GM03348 (cell line): ENCODE measurements at places on chromosomes 13 and 19.
A peak's percentile ranks its signal among the peaks of the same experiment; 100 is the strongest.

DNA sequence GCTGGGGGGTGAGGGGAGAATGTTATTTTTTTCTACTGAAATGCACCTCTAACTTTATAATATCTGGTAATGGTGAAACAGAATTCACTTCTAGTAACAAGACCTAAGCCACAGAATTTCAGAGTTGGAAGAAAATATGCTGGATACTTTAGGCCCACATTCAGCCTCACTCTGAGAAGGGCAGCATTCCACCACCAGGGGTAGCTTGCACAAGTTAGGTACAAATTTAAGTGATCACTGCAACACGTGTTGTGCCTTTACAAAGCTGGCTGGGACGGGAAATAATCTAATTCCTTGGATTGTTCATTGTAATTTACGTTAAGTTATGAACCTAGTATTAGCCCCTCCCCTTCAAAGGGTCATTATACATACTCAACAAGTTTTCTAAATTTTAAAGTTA is 192.3 kb downstream of the RGCC start:
- no peak for DNase-seq

DNA sequence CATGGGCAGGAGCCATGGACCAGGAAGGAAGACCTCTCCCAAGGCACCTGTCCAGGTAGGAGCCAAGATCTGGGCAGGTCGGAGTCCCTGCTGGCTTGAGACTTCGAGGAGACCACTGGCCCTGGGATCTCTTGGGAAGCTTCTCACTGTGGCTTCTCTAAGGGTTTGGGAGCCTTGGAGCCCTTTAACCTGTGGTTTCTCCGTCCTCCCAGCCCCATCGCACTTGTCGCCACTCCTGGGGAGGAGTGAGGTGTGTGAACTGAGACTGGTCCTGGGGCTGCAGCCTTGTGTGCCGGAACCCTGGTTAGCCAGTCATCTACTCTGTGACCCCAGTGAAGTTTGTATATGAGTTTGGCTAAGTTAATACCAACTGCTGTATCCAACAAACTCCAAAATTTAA is 8.2 kb downstream of the ZNF805 start:
- DNase-seq, result no peak

DNA sequence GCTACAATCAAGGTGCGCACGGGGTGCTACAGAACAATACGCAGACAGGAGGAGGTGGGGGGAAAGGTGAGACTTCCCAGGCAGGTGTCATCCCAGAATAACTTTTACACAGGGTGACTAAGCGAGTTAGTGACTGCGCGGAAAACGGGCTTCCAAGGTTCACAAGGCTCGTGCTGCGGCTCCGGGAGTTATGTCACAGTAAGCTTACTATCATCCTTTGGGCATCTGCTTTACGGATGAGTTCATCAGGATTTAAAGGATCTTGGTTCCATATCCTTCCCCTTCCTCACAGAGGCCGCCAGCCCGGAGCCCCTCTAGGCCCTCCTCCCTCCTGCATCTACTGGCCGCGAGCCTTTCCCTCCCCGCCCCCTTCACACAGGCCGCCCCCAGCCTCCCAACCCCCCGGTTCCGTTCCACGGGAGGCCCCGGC is 474 bp upstream of the IFT88 start:
- DNase-seq, result no peak

GRCh38 chr19:11963566-11964355 is 1.1 kb upstream of the ZNF763 start:
- DNase-seq, result peak; percentile 89

DNA sequence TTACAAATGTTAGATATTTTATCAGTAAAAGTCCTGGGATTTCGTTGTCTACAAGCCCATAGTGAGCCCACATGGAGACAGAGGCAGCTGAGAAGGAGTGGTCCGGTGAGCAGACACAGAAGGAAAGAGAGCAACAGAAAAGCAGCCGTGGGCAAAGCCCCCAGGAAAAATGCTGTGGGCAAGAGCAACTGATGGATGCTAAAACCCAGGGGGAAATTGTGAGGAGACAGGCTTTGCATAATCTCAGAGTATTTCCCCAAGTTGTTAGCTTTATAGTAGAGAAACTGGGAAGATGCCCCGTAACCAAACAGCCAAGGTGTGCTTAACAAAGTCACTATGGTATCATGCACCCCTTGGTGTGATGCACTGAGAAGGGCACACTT is 35.1 kb downstream of the GJA3 start:
- DNase-seq, result no peak

DNA sequence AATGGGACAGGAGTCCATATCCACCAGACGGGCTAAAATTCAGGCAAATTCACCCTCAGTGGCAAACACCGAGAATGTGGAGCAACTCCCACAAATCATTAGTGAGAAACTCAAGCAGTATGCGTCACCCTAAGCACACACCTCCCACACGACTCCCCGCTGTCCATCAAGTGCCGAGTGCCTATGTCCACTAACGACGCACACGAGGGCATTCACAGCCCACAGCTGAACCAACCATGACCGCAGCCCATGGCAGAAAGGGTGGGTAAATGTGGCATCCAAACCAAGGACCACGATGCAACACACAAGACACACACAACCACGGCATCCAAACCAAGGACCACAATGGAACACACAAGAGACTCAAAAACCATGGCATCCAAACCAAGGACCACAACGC is 22.0 kb downstream of the MIER2 start:
- DNase-seq, result no peak
